ENCODE measurements at places on chromosomes 3 and 15. TPM values are rescaled to one million over a fixed set of nuclear protein-coding genes. Genes with fewer than 3 reads are reported as not detected.

DNA sequence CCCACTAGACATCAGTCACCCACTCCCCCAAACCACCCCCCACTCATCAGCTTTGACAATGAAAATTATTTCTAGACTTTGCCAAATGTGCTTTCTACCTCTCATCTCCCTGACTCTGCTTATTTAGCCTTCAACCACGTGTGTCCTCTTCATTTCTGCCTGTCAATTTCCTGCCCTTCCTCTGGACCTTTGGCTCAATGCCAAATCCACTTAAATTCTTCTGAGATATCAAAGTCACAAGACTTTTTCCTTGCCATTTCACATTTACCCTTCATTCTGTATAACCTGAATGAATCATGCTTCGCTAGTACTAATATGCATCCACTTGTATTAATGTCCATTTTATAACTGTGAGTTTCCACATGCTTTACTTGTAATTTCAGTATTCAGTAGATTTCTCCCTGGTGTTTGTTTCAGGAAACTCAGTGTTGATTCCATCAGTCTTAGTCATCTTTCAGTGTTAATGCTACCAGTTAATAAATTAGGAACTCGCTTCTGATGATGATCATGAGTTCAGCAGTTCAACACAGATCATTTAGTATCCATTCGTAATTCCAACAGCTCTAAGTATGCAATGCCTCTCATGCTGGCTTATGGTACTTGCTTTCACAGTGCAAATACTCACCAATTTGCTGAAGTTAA is 128.2 kb upstream of the OSTN start:
- no peak for DNase-seq

The WDR93 gene
- 0.26 TPM for total RNA-seq

The CHST13 gene
- total RNA-seq, result not detected

- no peak for DNase-seq
These were observed 99.5 kb downstream of the MAP4 start for GRCh38 chr3:47916696-47917095.
